ENCODE measurements at places on chromosomes 3 and 15.
A peak's percentile ranks its signal among the peaks of the same experiment; 100 is the strongest.

DNA sequence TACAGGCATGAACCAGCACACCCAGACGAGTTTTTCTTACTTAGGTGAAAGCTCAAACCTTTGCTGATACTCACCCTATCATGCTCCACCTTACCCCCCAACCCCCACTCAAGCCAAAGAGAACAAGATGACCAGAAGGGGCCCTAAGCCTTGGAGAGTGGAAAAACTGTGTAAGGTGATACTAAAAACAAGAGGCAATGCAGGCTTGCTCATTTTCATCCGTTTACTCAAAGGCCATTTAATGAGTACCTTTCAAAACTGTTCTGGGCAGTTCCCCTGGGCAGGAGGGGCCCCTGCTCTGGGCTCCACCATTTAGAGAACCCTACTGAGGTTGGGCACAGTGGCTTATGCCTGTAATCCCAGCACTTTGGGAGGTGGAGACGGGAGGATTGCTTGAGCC, 6.7 kb downstream of the TYRO3 start:
- H3K36me3 ChIP-seq = peaks cover 6% of the 10 kb centered on the region
- H3K4me3 ChIP-seq = no peak overlapping the region
- no peaks in the 10 kb centered on the region for H3K27me3 ChIP-seq
- peaks cover 76% of the 10 kb centered on the region for H3K4me1 ChIP-seq

GRCh38 chr3:42300013-42300412, 34.0 kb upstream of the CCK start:
- no peak overlapping the region for H3K27ac ChIP-seq
- H3K4me3 ChIP-seq = no peak overlapping the region
- peak; percentile 62 for DNase-seq
- H3K36me3 ChIP-seq = no peaks in the 10 kb centered on the region
- no peaks in the 10 kb centered on the region for H3K4me1 ChIP-seq
- peaks cover 25% of the 10 kb centered on the region for H3K27me3 ChIP-seq

DNA sequence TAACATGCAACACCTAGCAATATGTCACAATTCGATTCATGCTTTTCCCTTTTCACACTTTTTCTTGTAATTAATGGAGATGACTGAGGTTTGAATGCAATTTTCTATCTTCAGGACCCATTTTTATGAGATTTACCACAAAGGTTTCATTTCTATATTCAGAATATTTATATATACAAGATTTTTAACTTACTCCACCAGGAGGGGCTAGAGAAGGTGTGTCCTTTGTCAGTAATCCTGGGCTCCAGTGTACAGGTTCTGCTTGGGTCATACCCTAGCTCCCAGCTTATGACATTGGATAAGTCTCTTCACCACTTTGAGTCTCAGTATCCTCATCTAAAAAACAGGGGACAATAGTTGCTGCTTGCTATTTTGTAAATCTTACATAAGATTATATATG, 95.7 kb upstream of the SLC24A5 start:
- no peak overlapping the region for H3K4me3 ChIP-seq
- no peak for DNase-seq
- H3K27me3 ChIP-seq = peaks cover 5% of the 10 kb centered on the region

DNA sequence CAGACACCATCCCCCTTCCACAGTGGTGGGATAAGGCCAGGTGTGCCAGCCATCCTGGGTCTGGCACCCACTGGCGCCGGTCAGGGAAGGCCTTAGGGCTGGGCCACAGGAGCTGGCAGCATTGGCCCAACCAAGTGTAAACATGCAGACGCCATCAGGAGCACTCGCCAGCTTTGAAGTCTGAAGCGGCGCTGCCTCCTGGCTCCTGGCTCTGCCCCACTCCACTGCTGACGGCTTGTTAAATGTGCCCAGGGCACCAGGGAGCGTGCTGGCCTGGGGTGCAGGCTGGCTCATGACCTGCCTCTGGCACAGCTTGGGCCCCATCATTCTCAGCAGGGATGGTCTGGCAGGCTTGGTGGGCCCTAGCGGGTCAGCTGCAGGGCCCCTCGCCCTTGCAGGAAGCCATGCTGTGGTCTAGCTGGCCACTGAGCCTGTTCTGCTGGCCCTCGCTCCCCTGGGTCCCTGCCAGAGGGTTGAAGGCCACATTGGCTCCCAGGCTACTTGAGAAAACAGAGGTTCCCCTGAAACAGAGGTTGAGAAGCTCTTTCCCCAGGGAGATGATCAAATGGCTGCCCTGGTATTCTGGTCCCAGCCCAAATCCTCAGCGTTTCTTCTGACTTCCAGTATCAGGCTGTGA, 116.6 kb downstream of the DNAJB8 start:
- peaks cover 34% of the 10 kb centered on the region for H3K4me1 ChIP-seq
- no peak for DNase-seq
- no peak overlapping the region for H3K4me3 ChIP-seq
- peaks cover 6% of the 10 kb centered on the region for H3K36me3 ChIP-seq
- no peak overlapping the region for H3K27ac ChIP-seq

GRCh38 chr3:59406943-59407342, 357.1 kb upstream of the CFAP20DC start:
- H3K36me3 ChIP-seq = no peaks in the 10 kb centered on the region
- no peak for DNase-seq
- peaks cover 41% of the 10 kb centered on the region for H3K27me3 ChIP-seq
- peaks cover 8% of the 10 kb centered on the region for H3K4me1 ChIP-seq
- H3K27ac ChIP-seq = no peak overlapping the region
- H3K4me3 ChIP-seq = no peak overlapping the region

DNA sequence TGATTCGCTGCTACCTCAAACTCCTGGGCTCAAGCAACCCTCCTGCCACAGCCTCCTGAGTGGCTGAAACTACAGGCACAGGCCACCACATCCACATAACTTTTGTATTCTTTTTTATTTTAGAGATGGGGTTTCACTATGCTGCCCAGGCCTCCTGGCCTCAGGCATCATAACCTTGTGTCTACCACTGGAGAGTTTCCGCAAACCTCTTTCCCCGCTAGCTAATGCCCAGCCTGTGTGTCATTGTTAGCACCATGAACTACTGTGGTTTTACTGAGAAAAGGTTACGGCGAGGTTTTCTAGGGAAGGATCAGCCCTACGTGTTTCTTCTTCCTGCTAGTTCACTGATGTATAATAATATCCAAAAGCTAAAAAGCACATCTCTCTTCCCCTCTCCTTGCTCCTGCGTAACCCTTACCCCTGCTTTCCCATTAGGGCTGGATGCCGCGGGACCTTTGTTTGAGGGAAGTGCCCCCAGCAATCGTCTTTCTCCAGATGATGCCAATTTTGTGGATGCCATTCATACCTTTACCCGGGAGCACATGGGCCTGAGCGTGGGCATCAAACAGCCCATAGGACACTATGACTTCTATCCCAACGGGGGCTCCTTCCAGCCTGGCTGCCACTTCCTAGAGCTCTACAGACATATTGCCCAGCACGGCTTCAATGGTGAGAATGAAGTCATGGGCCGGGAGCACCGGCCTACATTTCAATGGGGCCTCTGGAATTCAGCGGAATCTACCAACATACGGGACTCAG, 113.7 kb downstream of the LIPC start:
- no peak overlapping the region for H3K27ac ChIP-seq
- no peaks in the 10 kb centered on the region for H3K36me3 ChIP-seq
- peaks cover 2% of the 10 kb centered on the region for H3K27me3 ChIP-seq
- peaks cover 22% of the 10 kb centered on the region for H3K4me1 ChIP-seq
- DNase-seq = no peak

- no peak overlapping the region for H3K27ac ChIP-seq
- H3K4me1 ChIP-seq = peaks cover 8% of the 10 kb centered on the region
Measured at GRCh38 chr15:93026380-93026817, 62.6 kb downstream of the RGMA start.

DNA sequence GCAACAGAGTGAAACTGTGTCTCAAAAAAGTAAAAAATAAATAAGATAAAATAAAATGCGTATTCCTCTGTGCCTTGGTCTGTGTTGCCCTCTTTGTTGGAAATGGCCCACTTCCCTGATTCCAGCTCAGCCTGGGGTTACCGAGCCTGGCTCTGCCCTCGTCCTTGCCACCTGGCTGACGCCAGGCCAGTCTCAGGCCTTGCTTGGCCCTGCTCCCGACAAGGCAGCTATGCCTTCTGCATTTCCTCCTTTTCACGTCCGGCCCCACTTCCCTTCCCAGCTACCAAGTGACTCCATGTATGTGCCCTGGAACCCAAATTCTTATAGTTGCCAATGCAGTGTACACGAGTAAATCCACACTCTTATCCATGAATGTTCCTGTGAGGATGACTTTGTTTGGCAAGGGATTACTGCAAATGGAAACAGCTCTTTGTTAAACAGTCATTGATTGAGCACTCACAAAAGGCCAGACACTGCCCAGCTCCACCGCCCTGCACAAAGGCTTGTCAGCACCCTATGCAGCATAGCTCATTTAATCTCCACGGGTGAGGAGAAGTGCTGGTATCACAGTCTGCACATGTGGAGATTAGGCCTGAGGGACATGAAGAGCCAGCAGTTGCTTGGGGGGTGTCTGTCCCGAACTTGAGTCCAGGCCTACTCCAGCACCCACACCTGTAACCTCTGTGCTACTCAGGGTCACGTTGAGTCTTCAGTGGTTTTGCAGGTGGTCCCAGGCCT, 25.1 kb downstream of the SPSB4 start:
- DNase-seq = no peak
- H3K27me3 ChIP-seq = no peaks in the 10 kb centered on the region
- no peak overlapping the region for H3K4me3 ChIP-seq
- no peaks in the 10 kb centered on the region for H3K36me3 ChIP-seq
- H3K4me1 ChIP-seq = peaks cover 63% of the 10 kb centered on the region
- H3K27ac ChIP-seq = peak overlapping the region; percentile 95

GRCh38 chr3:181358562-181358961, 353.2 kb upstream of the SOX2 start:
- no peak overlapping the region for H3K27ac ChIP-seq
- no peaks in the 10 kb centered on the region for H3K4me1 ChIP-seq
- no peak overlapping the region for H3K4me3 ChIP-seq
- H3K36me3 ChIP-seq = no peaks in the 10 kb centered on the region

DNA sequence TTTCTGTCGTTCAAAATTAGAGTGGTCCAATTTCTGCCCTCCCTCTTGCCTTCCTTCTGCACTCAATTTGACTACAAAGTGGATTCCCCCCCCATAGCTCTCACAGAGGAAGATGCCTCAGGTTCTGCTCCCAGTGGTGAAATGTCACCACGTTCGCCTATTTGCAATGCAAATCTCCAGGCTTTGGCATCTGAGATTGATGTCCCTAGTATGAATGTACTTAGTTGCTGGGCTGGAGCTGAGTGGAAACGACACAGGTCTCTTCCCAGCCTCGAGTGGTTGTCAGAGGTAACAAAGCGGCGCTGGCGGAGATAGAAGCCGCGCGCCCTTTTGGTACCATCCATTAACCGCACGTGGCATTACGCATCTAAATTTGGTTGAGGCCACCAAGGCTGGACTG, 860.1 kb downstream of the MCTP2 start:
- no peak for DNase-seq
- H3K36me3 ChIP-seq = no peaks in the 10 kb centered on the region
- H3K27ac ChIP-seq = no peak overlapping the region
- peaks cover 8% of the 10 kb centered on the region for H3K27me3 ChIP-seq

GRCh38 chr3:107870096-107870495, 220.7 kb downstream of the CD47 start:
- no peaks in the 10 kb centered on the region for H3K27me3 ChIP-seq
- H3K36me3 ChIP-seq = no peaks in the 10 kb centered on the region
- no peak for DNase-seq
- H3K27ac ChIP-seq = no peak overlapping the region
- peaks cover 26% of the 10 kb centered on the region for H3K4me1 ChIP-seq

DNA sequence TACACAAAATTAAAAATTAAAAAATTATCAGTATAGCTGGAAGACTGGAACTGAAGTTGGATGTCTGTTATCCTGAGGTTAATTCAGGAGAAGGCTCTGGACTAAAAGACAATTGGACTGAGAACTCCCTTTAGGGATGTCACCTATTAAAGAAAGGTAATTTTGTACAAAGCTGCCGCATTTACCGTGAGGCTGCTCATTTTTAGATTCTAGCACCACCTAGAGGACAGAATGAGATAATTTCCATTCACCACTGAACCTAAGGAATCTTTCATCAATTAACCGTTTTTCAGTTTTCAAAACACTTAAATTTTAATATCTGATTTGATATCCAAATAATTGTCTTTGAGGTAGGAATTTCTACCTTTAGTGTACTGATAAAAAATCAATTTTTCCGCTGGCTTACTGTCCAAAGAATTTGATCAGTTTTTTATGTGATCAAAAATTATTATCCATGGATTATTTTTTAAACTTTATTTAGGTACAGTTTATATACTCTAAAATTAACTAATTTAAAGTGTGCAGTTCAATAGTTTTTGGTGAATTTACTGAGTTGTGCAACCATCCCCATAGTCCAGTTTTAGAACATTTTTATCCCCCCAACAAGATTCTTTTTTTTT, 106.7 kb upstream of the TNIK start:
- H3K27me3 ChIP-seq = no peaks in the 10 kb centered on the region
- DNase-seq = no peak
- peaks cover 5% of the 10 kb centered on the region for H3K4me1 ChIP-seq
- H3K27ac ChIP-seq = no peak overlapping the region
- H3K4me3 ChIP-seq = no peak overlapping the region
- no peaks in the 10 kb centered on the region for H3K36me3 ChIP-seq

GRCh38 chr3:88259045-88259444, 109.3 kb downstream of the C3orf38 start:
- no peak overlapping the region for H3K4me3 ChIP-seq
- no peaks in the 10 kb centered on the region for H3K4me1 ChIP-seq
- no peak for DNase-seq
- peaks cover 11% of the 10 kb centered on the region for H3K27me3 ChIP-seq
- H3K27ac ChIP-seq = no peak overlapping the region

DNA sequence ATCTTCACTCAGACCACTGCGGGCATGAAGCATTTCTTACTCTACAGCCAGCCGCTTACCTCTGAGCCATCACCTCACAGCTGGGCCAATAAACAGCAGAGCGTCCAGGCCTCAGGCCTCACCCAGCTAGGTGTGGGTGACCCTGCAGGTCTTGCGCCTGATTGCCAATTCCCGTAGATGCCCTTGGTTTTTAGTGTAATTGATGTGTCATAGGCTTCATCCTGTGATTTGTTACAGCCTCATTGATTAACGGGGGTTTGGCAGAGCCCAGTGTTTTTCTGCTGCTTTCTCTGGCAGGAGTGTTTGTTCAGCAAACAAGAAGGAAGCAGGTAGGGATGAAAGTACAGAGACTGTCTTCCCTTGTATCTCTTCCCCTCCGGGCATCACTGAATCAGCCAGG, 49.6 kb upstream of the BNIP2 start:
- H3K4me3 ChIP-seq = no peak overlapping the region
- H3K27ac ChIP-seq = no peak overlapping the region
- DNase-seq = no peak
- no peaks in the 10 kb centered on the region for H3K36me3 ChIP-seq
- peaks cover 33% of the 10 kb centered on the region for H3K27me3 ChIP-seq
- H3K4me1 ChIP-seq = no peaks in the 10 kb centered on the region

- no peak overlapping the region for H3K4me3 ChIP-seq
- no peaks in the 10 kb centered on the region for H3K4me1 ChIP-seq
- peaks cover 72% of the 10 kb centered on the region for H3K27me3 ChIP-seq
- DNase-seq = no peak
- H3K36me3 ChIP-seq = no peaks in the 10 kb centered on the region
- no peak overlapping the region for H3K27ac ChIP-seq
Measured at GRCh38 chr3:10968401-10968800, 24.1 kb upstream of the SLC6A1 start.

- peak overlapping the region; percentile 88 for H3K27ac ChIP-seq
- peaks cover 10% of the 10 kb centered on the region for H3K4me1 ChIP-seq
- H3K4me3 ChIP-seq = no peak overlapping the region
Measured at GRCh38 chr15:31254431-31255175, 72.0 kb upstream of the KLF13 start.

- H3K27me3 ChIP-seq = no peaks in the 10 kb centered on the region
- peaks cover 55% of the 10 kb centered on the region for H3K4me1 ChIP-seq
- peak overlapping the region; percentile 68 for H3K27ac ChIP-seq
- H3K36me3 ChIP-seq = no peaks in the 10 kb centered on the region
Measured at GRCh38 chr3:71684757-71685386, 40.3 kb downstream of the EIF4E3 start.

All from mesothelial cell of epicardium (in vitro differentiated cells).